Hepatocyte (in vitro differentiated cells): ENCODE measurements at places on chromosomes 6 and 20. TPM values are rescaled to one million over a fixed set of nuclear protein-coding genes. Genes with fewer than 3 reads are reported as not detected.

The CCDC170 gene
- total RNA-seq, result 0.88 and 1.2 TPM in 2 replicates

The SYNDIG1 gene
- total RNA-seq, result 1.4 and 1.5 TPM in 2 replicates

The PCSK2 gene
- total RNA-seq, result 1.3 and 1.4 TPM in 2 replicates

The HMGCLL1 gene
- total RNA-seq, result 4.0 and 4.8 TPM in 2 replicates

The MEP1A gene
- total RNA-seq, result 93.4 and 94.2 TPM in 2 replicates

The OR2H1 gene
- not detected in 2 replicates for total RNA-seq

The ZNF334 gene
- total RNA-seq, result 9.2 and 12.6 TPM in 2 replicates

The CLDN20 gene
- not detected in 2 replicates for total RNA-seq

GRCh38 chr6:146850981-146851380, 252.2 kb downstream of the ADGB start:
- H3K36me3 ChIP-seq, result no peaks in the 10 kb centered on the region
- H3K4me1 ChIP-seq, result no peaks in the 10 kb centered on the region
- no peaks in the 10 kb centered on the region for H3K27me3 ChIP-seq

GRCh38 chr20:15098351-15098750, 760.9 kb upstream of the FLRT3 start:
- H3K27ac ChIP-seq, result no peak overlapping the region
- H3K4me3 ChIP-seq, result no peak overlapping the region
- H3K4me1 ChIP-seq, result no peaks in the 10 kb centered on the region
- no peaks in the 10 kb centered on the region for H3K36me3 ChIP-seq

- H3K27ac ChIP-seq, result no peak overlapping the region
- no peaks in the 10 kb centered on the region for H3K36me3 ChIP-seq
- no peak for DNase-seq
- no peaks in the 10 kb centered on the region for H3K27me3 ChIP-seq
- no peaks in the 10 kb centered on the region for H3K4me1 ChIP-seq
These were observed 604.5 kb downstream of the DOK5 start for GRCh38 chr20:55079917-55080316.

- H3K36me3 ChIP-seq, result no peaks in the 10 kb centered on the region
- peaks cover 8% of the 10 kb centered on the region for H3K27me3 ChIP-seq
- H3K4me1 ChIP-seq, result no peaks in the 10 kb centered on the region
- H3K27ac ChIP-seq, result no peak overlapping the region
- no peak for DNase-seq
These were observed 29.7 kb downstream of the SAYSD1 start for GRCh38 chr6:39085129-39085797.

- H3K4me3 ChIP-seq, result no peak overlapping the region
- no peak for DNase-seq
- no peaks in the 10 kb centered on the region for H3K4me1 ChIP-seq
- H3K27me3 ChIP-seq, result no peaks in the 10 kb centered on the region
- H3K27ac ChIP-seq, result no peak overlapping the region
These were observed 62.6 kb downstream of the NPEPL1 start for GRCh38 chr20:58755062-58755697.

DNA sequence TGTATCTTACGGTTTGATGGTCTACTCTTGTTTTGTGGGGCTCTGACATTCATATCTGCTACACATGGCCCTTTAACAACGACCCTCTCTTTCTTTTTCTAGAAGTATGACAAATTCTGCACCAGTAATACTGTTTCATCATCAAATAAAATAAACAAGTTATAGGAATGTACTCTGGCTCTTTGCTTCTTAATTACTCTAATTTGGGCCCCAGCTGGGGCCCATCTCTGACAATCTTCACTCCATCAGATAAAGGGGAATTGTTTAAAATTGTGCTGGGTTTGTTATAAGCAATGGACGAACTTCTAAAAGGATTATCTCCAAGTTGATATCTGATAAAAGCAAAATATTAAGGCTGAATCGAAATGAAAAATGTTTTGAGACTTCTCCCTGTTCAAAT, 343.6 kb upstream of the JAG1 start:
- no peak overlapping the region for H3K27ac ChIP-seq
- no peaks in the 10 kb centered on the region for H3K27me3 ChIP-seq
- no peaks in the 10 kb centered on the region for H3K36me3 ChIP-seq
- DNase-seq, result no peak
- no peaks in the 10 kb centered on the region for H3K4me1 ChIP-seq
